ENCODE measurements at places on chromosomes 3 and 15. TPM values are rescaled to one million over a fixed set of nuclear protein-coding genes. Genes with fewer than 3 reads are reported as not detected.

The SLC9C1 gene
- not detected for total RNA-seq

The GOLGA6L7 gene
- 2.7 TPM for total RNA-seq

The MORC1 gene
- 6.6 TPM for total RNA-seq

The KCNMB3 gene
- total RNA-seq = 4.7 TPM

The CELF6 gene
- total RNA-seq = 7.3 TPM

DNA sequence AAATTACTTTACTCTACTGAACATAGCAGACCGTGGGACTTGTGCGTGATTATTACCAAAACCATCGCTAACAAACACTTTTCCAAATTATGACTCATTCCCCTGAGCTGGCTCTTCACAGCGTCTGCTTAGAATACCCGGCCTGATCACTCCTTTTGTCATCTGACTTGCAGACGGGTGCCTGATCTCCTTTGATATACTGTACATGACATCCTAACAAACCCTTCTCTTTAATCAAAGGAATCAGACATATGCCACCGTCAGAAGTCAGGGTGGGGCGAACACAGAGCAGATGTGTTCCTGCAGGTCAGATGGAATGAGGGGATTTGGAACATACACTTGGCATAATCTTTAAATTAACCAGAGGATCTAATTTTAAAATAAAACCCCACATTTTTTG, 48.5 kb upstream of the SH3GL3 start:
- H3K36me3 ChIP-seq = no peaks in the 10 kb centered on the region
- H3K27ac ChIP-seq = no peak overlapping the region
- H3K4me3 ChIP-seq = no peak overlapping the region
- no peaks in the 10 kb centered on the region for H3K27me3 ChIP-seq
- no peaks in the 10 kb centered on the region for H3K4me1 ChIP-seq

- no peaks in the 10 kb centered on the region for H3K4me1 ChIP-seq
- H3K36me3 ChIP-seq = no peaks in the 10 kb centered on the region
- H3K4me3 ChIP-seq = no peak overlapping the region
- no peaks in the 10 kb centered on the region for H3K27me3 ChIP-seq
Measured at GRCh38 chr3:187836823-187837770, 91.8 kb upstream of the BCL6 start.

DNA sequence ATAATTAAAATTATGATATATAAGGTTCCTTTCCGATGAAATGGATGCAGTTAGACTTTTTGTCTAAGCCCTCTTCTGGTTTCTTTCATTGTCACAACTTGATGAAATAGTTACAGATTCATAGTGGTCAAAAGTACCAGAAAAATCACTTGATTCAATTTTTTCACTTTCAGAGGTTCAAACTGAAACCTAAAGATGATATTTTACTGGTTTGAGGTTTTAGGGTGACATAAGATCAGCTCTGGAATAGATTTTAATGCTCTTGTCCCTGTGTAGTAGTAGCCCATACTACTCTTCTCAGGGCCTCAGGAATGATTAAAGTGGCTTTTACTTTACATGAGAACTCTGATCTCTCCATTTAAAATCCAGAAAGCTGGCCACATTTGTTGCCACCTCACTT, 479.1 kb upstream of the ZNF717 start:
- DNase-seq = no peak
- H3K27ac ChIP-seq = no peak overlapping the region
- H3K4me3 ChIP-seq = no peak overlapping the region
- no peaks in the 10 kb centered on the region for H3K27me3 ChIP-seq
- no peaks in the 10 kb centered on the region for H3K4me1 ChIP-seq

GRCh38 chr15:45534821-45535220, 12.3 kb upstream of the SLC30A4 start:
- no peaks in the 10 kb centered on the region for H3K27me3 ChIP-seq
- no peak overlapping the region for H3K27ac ChIP-seq
- no peak overlapping the region for H3K4me3 ChIP-seq
- H3K4me1 ChIP-seq = no peaks in the 10 kb centered on the region
- no peaks in the 10 kb centered on the region for H3K36me3 ChIP-seq

- no peaks in the 10 kb centered on the region for H3K36me3 ChIP-seq
- peaks cover 5% of the 10 kb centered on the region for H3K27me3 ChIP-seq
- no peak overlapping the region for H3K4me3 ChIP-seq
- no peaks in the 10 kb centered on the region for H3K4me1 ChIP-seq
- no peak for DNase-seq
- no peak overlapping the region for H3K27ac ChIP-seq
Measured at GRCh38 chr3:127218454-127218922, 25.6 kb downstream of the PRR23E start.

GRCh38 chr3:127040216-127040615, 57.3 kb downstream of the PLXNA1 start:
- no peak overlapping the region for H3K27ac ChIP-seq
- H3K4me1 ChIP-seq = no peaks in the 10 kb centered on the region
- H3K4me3 ChIP-seq = no peak overlapping the region
- H3K27me3 ChIP-seq = no peaks in the 10 kb centered on the region
- no peak for DNase-seq
- H3K36me3 ChIP-seq = no peaks in the 10 kb centered on the region

- no peaks in the 10 kb centered on the region for H3K4me1 ChIP-seq
- no peak overlapping the region for H3K4me3 ChIP-seq
- no peaks in the 10 kb centered on the region for H3K36me3 ChIP-seq
Measured at GRCh38 chr3:118587847-118588246, 446.8 kb downstream of the IGSF11 start.

DNA sequence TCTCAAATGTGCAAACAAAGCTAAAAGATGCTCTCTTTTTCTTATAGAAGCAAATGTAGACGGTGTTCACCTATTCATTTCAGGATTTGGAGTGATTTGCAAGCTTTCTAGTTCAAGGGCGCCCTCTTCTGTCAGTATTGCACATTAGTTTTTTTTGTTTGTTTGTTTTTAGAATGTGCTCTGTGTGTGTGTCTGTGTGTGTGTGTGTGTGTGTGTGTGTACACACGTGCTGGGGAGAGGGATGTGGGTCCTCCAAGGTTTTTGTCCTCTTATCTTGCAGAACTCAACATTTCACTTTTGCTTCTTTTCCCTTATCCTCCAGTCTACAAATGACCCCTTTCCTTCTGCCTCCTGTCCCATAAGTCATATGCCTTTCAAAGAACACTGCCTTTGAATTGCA, 23.5 kb downstream of the DNAH1 start:
- DNase-seq = peak; percentile 61
- H3K4me3 ChIP-seq = no peak overlapping the region
- no peaks in the 10 kb centered on the region for H3K27me3 ChIP-seq
- no peaks in the 10 kb centered on the region for H3K4me1 ChIP-seq
- no peak overlapping the region for H3K27ac ChIP-seq
- no peaks in the 10 kb centered on the region for H3K36me3 ChIP-seq

- no peaks in the 10 kb centered on the region for H3K4me1 ChIP-seq
- no peaks in the 10 kb centered on the region for H3K36me3 ChIP-seq
- no peak for DNase-seq
- no peak overlapping the region for H3K27ac ChIP-seq
- no peaks in the 10 kb centered on the region for H3K27me3 ChIP-seq
- no peak overlapping the region for H3K4me3 ChIP-seq
Measured at GRCh38 chr3:105584003-105584790, 217.5 kb downstream of the ALCAM start.

Measured in prostate gland (tissue), 2 donors.